ENCODE measurements at places on chromosomes 4 and X.

DNA sequence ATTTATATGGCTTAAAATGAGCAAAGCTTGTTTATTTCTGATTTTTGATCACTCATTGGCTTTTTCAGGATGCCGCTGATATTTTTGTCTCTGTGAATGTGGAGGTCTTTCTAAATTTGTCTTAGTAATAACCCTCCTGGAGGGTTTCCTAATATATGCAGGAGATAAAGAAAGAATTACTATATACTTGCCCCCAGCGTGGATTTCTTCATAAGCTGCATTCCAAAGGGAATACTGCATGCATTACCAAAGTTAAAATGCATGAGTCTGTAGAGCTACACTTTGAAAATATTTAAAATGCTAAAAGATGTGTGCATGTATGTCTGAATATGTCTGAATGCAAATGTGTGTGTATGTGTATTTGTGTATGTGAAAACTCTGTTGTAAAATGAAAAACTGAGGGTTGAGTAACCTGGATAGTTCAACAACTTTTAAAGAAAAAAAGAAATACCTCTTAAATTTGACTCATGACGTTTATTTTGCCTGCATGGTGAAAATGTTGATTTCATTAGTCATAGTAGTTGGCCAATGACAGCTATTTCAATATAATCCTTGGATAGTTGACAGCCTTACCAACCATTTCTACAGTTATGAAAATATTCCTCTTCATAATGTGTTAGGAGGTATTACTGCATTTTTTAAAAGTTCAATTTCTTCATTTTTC lies 113.2 kb upstream of the ZNF827 start:
- no peak for DNase-seq

GRCh38 chrX:97399400-97399799 lies 515.7 kb downstream of the RPA4 start:
- no peak for DNase-seq

- no peak for DNase-seq
Observed at GRCh38 chrX:129593137-129593536, 53.1 kb downstream of the OCRL start.

DNA sequence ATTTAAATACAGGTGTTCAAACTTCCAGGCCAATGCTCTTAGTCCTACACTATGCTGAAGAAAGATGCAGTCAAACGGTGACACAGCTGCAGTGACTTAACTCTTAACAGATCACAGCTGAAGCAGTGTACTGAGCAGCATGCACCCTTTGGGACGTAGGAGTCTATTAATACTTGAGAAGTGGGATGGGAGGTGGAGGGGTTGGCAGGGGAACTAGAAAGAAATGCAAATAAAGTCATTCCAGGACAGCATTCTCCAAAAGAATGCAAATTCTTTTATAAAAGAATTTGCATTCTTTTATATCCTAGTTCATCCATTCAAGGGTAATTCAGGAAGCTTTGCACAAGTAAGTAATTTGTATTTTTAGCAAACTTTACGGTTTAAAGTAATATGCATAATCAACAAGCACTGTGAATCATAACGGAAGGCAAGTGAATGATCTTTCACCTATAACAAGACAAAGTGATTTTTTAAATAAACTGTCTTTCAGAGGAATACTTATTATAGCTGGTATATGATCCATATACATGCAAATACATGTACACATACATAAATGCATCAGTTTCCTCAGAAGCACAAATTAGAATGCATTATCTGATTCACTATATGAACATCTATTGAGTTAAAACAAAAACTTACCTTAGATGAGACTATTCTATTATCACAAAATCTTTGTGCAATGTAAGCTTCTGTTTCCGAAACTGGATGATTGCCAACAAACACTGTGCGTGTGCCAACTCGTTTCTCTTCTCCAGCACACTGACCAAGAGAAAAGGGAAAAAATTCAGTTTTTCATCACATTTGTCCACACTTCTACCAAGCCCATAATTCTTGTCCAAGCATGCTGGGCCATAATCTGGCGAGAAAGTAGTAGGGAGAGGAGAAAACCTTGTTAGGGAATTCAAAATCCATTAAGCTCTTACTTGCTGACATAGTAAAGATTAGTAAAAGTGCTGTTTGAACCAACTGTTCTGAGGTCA lies 106.5 kb downstream of the ATP11C start:
- DNase-seq: no peak

DNA sequence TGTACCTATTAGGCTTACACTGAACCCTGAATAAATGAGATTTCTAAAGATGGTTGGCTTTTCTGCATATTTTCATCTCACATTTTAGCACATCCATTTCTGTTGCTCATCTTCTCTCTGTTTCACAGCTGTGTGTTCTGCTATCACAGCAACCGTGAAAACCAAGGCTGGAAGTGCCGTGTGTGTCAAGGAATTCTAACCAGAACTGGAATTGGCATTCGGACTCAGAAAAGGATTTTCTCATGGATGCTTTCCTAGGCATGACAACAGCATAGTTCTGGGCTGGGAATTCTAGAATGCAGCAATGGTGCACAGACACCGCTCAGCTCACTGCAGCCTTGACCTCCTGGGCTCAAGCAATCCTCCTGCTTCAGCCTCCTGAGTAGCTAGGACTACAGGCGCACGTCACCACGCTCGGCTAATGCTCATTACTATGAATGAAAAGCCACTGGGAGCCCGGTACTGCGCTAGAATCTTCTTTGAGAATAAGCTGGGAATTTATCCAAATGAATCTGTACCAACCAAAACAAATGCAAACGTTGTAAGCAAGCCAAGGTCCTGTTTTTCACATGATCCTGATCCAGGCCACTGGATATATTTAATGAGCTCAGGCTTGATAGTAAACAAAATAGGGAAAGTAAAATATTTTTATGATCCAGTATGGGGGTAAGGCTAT lies 105.2 kb downstream of the RBM47 start:
- no peak for DNase-seq

GRCh38 chr4:11368701-11369115 lies 60.0 kb downstream of the HS3ST1 start:
- no peak for DNase-seq

GRCh38 chr4:118680808-118681207 lies 4.4 kb upstream of the METTL14 start:
- DNase-seq: no peak

DNA sequence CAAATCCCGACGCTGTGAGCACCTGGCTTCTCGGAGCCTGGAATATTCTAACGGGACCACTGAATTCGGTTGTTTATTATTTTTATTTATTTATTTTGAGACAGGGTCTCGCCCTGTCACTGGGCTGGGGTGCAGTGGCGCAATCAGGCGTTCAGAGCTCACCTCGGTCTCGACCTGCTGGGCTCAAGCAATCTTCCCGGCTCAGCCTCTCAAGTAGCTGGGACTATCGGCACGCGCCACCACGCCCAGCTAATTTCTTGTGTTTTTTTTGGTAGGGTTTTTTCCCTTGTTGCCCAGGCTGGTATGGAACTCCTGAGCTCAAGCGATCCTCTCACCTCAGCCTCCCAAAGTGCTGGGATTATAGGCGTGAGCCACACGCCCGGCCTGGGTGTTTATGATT lies 21.5 kb upstream of the S100P start:
- no peak for DNase-seq

- no peak for DNase-seq
Observed at GRCh38 chr4:2666722-2667247, 89.4 kb downstream of the TNIP2 start.

DNA sequence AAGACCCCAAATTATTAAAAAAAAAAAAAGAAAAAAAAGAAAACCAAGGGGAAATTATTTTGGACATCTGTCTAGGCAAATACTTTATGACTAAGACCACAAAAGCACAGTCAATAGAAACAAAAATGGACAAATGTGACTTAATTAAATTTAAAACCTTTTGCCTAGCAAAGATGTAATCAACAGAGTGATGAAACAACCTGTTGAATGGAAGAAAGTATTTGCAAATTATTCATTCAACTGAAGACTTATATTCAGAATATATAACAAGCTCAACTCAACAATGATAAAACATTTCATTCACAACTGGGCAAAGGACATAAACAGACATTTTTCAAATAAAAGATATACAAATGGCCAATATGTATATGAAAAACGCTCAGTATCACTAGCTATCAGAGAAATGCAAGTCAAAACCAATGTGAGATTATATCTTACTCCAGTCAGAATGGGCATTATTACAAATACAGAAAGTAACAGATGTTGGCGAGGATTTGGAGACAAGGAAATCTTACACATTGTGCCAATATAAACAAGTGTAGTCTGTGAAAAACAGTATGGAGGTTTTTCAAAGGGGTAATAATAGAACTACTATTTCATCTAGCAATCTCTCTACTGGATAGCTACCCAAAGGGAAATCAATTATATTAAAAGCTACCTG lies 67.1 kb downstream of the FAAH2 start:
- no peak for DNase-seq

DNA sequence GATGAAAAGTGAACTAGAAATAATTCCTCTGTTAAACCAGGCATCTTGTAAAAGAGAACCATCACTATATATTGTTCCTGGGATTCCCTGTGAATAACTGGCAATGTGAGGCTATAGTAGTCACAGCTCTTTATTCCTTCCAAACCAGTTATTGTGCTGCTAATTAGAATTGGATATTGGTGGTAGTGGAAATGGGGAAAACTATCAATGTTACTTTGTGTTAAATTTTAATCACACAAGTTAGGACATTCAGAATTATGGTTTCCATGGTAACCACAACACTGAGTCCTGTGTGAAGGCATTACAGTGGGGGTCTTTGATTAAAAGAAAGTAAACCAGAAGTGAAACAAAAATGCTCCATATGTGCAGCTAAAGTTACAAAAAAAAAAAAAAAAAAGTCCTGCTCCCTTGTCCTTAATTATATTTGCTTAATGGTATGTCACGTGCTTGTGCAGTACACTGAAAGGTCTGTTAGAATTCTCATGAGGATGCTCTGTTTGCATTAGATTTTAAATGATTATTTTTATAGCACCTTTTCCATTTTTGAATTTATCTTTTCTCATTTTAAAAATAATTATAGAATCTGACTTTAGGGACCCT lies 200.4 kb downstream of the ADGRL3 start:
- DNase-seq: no peak

DNA sequence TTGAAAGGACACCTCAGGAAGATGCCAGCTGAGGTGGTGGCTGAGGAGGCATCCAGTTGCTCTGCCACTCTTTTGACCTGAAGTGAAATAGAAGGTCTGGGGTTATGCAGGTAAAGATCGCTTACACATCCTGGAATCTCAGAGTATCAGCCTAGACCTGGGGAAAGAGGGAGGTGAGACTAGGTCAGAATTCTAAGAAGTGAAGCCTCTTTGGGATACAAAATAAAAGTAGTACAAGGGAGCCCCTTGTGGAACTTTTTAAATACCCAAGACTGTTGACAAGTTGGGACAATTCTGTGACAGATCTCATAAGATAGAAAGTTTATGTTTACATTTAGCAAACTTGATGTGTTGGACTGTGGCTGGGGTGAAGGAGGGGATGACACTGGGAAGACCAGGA lies 263.1 kb downstream of the SPRY1 start:
- no peak for DNase-seq

- no peak for DNase-seq
Observed at GRCh38 chr4:8191136-8191747, 7.8 kb upstream of the SH3TC1 start.

DNA sequence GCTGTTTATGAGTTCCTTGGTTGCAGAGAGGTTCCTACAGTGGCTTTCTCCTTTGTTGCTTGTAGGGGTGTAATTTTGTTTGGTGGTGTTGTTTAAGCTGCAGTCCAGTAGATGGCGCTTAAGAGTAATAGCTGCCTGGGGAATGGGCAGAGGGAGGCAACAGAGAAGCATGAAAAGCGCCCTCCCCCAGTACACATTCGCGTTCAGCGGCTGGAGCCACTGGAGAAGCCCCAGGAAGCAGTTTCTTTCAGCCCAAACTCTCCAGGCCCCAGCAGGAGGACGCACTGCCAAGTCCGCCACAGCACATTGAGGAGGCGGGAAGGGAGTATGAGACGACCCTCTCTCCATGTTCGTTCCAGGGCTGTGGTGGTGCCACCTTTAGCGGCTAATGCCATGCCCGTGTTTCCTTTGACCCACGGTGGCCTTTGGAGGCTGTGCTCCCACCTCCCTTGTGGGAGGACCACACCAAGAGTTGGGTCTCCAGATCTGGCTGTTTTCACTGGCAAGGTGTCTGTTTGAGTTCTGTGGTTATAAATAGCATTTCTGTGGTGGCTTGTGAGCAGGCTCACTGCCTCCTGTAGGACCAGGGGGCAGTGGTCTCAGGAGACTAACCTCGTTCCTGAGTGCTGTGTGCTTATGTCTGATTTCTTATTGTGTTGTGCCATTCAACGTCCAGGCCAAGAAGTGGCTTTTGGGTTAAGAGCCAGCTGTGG lies 252.3 kb downstream of the ARHGAP10 start:
- DNase-seq: no peak

GRCh38 chr4:80107374-80107773 lies 34.3 kb upstream of the ANTXR2 start:
- no peak for DNase-seq

DNA sequence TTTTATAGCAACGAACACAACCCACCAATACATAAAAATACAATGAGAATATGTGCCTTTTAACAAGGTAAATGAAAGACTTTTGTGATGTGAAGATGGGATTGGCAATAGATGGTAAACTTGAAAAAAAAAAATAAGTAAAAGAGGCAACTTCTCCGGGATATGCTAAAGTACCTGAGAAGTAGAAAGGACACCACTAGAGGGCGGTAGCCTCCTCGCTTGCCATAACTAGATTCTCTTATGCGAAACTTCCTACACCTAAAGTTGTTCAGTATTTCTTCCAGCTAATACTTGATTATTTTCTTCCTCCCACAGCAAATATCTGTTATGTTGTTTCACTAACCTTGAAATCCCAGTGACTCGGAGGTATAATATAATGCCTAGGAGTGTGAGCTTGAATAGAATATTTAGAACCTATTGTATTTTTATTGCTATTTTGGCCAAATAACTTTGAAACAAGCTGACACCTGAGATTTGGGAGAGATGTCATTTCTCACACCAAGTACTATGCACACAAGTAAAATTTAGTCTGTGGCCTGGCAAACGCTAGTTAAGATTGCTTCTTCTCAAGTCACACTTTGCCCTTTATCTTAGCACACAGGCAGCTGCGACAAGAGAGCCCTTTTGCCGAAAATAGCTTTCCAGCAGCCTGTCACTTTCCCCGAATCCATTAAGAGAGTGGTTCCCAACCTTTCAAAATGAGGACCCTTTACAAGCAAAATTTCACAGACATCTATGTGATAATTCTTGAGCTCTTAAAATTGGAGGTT lies 44.9 kb upstream of the PDLIM5 start:
- no peak for DNase-seq
